NCI-H69 (cell line): ENCODE measurements at places on chromosomes 1 and 21.

DNA sequence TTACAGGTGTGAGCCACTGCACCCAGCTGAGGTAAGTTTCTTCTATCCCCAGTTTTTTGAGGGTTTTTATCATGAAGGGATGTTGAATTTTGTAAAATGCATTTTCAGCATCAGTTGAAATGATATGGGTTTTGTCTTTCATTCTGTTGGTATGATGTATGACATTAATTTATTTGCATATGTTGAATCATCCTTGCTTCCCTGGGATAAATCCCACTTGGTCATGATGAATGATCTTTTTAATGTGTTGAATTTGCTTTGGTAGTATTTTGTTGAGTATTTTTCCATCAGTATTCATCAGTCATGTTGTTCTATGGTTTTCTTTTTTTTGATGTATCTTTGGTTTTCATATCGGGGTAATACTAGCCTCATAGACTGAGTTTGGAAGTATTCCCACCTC, 141.0 kb downstream of the RPS6KC1 start:
- no peak for DNase-seq

DNA sequence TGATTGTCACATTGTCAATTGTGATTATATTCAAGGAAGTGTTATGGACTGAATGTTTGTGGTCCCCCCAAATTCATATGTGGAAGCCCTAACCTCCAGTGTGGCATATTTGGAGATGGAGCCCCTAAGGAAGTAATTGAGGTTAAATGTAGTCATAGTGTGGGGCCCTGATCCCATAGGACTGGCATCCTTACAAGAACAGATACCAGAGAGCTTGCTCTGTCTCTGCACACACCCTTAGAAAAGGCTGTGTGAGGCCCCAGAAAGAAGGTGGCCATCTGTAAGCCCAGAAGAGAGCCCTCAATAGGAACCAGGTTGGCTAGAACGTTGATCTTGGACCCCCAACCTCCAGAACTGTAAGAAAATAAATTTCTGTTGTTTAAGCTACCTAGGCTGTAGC, 28.1 kb downstream of the VANGL1 start:
- DNase-seq: no peak

- DNase-seq: peak; percentile 12
These were observed 236.9 kb upstream of the NRIP1 start for GRCh38 chr21:15301736-15302135.

DNA sequence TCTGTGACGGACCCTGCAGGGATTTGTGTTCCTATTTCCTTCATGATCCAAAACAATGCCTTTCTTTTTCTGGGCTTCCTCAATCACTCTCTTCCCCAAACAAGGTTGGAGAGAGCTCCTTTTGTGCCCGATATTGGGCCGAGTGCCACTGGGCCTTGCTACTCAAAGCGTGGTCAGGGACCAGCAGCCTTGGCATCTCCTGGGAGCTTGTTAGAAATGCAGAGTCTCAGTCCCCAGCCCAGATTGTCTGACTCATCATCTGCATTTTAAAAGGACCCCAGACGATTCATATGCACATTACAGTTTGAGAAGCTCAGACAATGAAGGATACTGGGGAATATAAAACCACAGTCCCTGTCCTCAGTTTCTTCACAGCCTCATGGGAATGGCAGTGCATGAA, 19.9 kb downstream of the ADORA1 start:
- DNase-seq: no peak

GRCh38 chr1:167136191-167136614, 42.3 kb downstream of the STYXL2 start:
- peak; percentile 87 for DNase-seq

- DNase-seq: peak; percentile 63
These were observed 51.4 kb downstream of the DPYD start for GRCh38 chr1:97869441-97869840.

DNA sequence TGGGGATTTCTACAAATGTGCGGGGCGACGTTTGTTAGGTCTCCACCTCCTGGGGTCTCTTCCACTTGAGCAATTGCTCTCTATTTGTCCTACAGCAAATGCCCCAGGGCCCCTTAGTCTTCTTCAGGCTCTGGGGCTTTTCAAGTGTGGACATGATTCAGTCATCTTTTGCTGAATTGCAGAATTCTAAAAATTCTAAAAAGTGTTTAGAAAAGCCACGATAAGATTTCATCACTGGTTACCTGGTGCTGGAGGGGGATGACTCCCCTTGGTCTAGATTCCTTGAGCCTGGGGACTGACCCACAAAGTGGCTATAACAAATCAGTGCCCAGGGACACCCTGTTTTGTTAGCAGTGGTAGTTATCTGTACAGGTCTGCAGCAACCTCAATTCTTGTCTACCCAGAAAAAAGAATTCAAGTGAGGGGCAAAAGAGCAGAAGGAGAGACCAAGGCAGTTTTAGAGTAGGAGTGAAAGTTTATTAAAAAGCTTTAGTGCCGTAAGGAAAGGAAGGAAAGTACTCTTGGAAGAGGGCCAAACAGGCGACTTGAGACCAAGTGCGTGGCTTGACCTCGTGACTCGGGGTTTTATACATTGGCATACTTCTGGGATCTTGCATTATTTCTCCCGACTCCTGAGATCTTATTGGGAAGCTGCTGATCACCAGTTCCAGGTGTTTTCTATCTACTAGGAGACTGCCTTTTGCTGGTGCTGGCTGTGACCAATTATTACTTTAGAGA, 25.2 kb downstream of the PROK1 start:
- DNase-seq: no peak

GRCh38 chr21:44666401-44667320, at the start of gene KRTAP12-2:
Gene KRTAP12-2 (minus strand): TSS chr21:44666927. CDS start chr21:44666886, 41 bp downstream.
- peak; percentile 96 for DNase-seq

- no peak for DNase-seq
These were observed 32.9 kb downstream of the NIBAN1 start for GRCh38 chr1:184941410-184941733.

- no peak for DNase-seq
These were observed 116.9 kb downstream of the DUSP10 start for GRCh38 chr1:221625026-221625425.

GRCh38 chr1:220767312-220768125, 19.2 kb upstream of the MTARC1 start:
- DNase-seq: no peak

DNA sequence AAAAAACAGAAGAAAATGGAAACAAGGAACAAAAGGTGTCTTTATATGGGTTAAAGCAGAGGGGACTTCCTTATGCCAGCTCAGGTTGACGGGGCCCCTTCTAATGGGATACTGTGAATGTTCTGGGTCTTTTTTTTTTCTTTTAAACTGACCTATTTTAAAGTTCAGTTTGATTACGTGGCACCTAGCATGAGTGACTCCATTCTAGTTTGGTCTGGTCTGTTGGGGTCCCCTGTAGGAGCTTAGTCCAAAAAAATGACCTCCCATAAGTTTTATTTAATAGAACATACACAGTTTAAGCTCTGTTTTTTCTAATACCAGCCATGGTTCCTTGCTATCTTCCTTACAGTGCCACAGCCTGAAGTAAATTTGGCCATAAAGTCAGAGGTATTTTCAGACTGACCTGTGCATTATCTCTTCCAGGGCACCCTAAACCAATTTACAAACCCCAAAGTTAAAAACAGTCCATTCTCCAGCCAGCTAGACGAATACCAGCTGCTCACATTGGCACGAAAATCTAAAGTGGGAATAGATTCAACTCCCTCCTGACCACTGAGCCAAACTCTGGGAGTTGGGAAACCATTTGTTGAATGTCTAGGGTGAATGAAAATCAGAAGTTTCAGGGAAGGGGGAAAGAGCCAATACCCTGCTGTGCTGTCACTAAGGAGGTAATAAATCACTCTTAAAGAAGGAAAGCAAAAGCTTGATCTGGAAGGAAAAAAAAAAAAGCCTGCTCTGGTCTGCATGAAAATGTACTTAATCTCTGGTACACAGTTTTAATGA, 42.4 kb downstream of the AKNAD1 start:
- DNase-seq: peak; percentile 84

- DNase-seq: peak; percentile 67
These were observed 23.6 kb upstream of the KCNC4 start for GRCh38 chr1:110186558-110186957.

DNA sequence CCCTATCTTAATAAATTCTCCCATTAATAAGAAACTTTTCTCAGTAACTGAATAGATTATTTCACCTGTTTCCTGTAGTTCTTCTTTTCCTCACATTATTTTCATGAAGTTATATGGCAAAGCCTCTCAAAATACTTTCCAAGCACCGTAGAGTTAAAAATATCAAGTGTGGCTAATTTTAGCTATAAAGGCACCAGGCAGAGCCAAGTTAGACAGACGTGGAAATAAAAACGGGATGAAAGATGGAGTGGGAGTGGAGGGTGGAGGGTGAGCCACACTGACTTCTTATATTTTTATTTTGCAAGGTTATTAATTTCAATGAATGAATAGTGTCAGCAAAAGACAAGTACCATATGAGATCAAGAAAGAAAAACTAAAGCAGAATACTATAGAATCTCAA, 71.7 kb downstream of the ENAH start:
- no peak for DNase-seq

DNA sequence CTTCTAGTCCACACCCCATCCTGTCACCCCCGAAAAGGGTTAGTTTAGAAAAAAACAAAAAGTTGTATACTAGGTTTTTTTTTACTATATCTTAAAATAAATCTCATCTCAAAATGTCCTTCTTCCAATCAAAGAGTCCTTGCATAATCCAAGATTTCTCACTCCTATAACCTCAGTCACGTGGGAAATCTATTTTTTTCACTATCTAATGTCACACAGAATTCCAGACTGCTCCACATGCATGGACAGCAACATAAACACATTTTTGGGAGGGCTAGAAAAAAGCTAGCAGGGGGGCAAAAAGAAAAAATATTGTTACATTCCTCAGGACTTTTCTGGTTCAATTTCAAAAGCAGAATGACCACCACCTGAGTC, 39.3 kb downstream of the TGFBR3 start:
- no peak for DNase-seq

DNA sequence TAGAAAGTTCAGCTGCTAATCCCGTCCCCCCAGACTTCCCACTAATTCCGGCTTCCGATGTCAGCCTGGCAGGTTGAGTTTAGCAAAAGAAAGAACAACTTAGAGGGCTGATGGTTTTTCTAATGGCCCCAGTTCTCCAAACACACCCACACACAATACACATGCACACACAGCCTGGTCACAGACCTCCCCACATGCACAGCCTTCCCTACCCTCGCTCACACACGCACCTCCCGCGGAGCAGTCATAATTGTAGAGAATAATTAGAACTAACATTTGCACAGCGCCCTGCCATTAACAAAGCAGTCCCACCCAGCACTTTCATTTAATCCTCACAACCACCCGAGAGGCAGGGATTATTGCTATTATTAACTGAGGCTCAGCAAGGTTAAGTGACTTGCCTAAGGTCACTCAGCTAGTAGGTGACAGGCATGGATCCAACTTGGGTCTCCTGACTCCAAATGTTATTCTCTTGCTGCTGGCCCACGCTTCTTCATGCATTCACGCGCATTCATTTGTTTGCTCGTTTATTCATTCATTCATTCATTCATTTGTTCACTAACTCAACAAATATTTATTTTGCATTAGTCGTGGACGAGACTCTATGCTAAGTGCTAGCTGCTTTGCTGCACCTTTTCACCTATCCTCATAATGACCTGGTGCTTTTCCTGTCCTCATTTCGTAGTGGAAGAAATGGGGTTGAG, 274.9 kb downstream of the FOXD2 start:
- peak; percentile 90 for DNase-seq

- DNase-seq: no peak
These were observed 5.9 kb downstream of the PKLR start for GRCh38 chr1:155295183-155295941.

DNA sequence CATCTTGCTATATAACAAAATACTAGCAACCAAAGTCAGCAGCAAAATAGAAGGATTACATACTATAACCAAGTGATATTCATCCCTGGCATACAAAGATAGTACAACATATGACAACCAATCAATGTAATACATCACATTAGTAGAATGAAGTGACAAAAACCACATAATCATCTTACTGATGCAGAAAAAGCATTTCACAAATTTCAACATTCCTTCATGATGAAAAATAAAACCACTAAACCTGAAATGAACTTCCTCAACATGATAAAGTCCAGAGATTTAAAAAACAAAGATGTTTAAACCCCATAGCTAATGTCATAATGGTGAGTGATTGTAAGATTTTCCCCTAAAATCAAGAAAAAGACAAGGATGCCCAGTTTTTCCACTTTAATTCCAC, 18.6 kb downstream of the RO60 start:
- no peak for DNase-seq

DNA sequence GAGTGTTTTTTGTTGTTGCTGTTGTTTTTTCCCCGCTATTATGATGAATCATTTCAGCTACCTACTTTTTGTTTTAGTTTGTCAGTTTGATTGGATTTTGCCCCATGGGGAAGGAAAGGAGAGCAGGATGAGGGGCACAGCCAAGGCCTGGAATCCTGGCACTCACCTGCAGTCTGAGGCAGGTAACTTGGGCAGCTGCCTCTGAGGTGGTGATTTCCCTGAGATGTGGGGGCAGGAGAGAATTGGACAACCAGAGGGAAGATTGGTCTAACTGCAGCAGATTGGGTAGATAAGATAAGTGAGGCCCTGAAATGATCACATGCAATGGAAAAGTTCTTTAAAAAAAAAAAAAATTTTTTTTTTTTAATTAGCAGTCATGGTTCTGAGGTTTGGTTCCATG, 1.5 kb upstream of the LAX1 start:
- no peak for DNase-seq

DNA sequence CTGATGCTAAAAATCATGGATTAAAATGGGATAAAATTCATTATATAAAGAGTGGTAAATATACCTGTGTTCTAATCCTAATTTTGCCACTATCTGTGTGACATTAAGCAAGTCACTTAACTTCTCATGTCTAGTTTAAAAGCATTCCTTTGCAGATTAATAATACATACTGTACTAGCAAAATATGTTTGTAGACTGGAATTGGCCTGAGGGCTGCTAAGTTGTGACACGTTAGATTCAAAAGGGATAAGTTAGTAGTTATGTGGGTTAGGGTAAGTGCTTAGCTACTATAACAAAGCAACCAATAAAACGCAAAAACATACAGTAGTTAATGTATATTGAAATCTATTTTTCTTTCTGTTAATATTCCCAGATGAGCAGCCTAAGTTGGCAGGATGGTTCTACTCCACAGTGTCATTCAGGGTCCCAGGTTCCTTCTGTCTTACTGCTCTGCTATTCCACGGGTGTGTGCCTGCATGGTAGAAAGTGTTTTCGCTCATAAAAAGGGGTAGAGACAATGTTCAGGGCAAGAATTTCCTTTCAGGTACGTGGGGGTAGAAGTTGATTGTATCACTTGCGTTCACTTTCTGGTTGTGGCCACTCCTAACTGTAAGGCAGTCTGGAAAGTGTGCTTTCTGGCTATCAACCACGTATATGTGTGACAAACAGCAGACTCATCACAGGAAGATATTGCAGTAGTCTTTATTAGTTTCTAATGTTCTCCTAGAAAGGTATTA, 239.8 kb downstream of the NFIA start:
- peak; percentile 62 for DNase-seq
